ENCODE measurements at places on chromosomes 16 and 17.

- no peak for DNase-seq
These were observed 58.2 kb downstream of the CDYL2 start for GRCh38 chr16:80746231-80746630.

- peak; percentile 18 for DNase-seq
These were observed 655 bp upstream of the NPTX1 start for GRCh38 chr17:80476877-80477646.

DNA sequence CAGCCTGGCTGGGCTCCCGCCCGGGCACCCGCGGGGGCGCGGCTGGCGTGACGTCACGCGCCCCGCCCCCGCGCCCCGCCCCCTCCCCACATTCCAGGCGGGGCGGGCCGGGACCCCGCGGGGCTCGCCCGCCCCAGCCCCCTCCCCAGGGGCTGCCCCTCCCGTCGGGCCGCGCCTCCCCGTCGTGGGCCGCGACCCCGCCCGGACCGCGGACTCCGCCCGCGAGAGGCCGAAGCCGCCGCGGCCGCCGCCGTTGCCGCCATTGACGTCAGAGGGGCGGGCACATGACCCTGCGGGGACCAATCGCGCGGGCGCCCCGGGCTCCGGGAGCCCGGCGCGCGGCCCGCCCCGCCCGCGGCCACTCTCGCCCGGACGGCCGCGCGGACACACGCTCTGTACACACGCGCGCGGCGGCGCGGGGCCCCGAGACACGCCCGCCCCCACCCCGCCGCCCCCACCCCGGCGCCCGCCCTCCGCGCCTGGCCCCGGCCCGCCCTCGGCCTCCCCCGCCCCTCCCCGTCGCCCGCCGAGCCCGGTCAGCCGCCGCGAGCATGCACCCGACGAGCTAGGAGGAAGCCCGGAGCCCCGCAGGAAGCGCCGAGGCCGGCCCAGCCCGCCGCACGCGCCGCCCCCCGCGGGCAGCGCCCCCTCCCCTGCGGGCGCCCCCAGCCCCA, at the start of gene CMIP:
Gene CMIP (plus strand): TSS at position 361 of the 674 bp plus-strand sequence.
- peak; percentile 82 for DNase-seq

DNA sequence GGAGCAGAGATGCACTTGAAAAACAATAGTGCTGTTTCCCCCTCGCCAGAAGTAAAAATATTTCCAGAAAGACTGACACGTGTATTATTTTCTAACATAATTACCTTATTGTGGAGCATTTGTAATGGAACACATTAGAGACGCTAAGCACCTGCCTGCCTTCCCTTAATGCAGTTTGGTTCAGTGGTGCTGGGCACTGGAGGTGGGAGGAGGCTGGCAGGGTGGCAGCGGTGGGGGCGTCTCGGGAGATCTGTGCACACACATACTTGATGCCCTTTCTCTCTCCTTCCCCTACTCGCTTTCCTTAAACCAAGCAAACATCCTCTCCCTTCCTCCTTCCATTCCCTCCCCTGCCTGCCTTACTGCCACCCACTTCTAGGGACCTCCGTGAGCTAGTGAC, 156.6 kb upstream of the SDK2 start:
- no peak for DNase-seq

DNA sequence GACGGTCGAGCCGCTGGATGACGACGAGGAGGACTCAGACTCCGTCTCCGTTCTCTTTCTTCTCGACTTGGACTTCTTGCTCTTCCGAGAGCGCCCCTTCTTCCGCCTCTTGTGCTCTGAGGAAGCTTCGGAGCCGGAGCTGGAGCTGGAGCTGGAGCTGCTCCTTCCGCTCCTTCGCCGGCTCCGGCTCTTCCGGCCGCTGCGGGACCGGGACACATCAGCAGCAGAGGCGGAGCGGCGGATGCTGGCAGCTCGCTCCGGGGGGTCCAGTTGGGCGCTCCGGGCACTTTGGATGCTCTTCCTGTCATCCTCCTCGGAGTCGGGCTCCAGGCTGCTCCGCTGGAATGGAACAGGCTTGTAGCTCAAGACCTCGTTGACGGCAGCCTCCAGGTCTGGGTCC, 36.9 kb downstream of the PIPOX start:
- no peak for DNase-seq

GRCh38 chr16:19700319-19700781, 17.7 kb downstream of the KNOP1 start:
- DNase-seq: no peak

GRCh38 chr17:37109731-37110710, 161.3 kb downstream of the AATF start:
- no peak for DNase-seq

DNA sequence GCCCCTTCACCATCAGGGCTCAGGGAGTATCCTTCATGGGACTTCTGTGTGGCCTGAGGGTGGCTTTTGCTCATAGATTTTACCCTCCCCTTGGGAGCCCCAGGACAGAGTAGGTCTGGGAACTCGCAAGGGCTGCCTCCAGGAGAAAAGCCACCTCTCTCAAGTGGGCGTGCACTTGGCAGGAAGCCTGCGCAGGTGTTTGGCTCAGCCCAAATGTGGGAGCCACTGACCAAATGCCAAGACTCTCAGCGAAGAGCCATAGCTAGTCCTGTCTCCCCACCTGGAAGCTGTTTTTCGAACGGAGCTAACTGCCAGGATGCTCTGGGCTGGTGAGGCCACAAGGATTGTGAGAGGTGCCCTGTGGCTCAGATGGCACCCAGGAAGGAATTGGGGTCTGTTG, 2.0 kb upstream of the HSD17B2 start:
- no peak for DNase-seq

DNA sequence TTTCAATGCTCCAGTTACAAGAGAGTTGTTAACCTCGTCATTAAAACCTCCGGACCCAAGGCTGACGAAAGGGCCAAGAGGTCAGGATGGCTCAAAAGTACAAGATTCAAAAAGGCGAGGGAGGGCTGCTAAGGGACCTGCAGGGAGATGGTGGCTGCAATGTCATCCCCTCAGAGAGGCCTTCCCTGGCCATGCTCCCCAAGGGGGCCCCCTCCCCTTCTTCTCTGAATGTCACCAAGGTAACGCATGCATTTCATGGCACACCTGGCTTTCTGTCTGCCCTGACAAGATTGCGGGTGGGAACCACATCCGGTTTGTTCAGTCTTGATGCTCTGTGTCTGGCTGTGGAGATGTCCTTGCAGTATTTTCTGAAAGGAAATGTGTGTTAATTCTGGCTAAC, 89.9 kb downstream of the C16orf78 start:
- peak; percentile 55 for DNase-seq

DNA sequence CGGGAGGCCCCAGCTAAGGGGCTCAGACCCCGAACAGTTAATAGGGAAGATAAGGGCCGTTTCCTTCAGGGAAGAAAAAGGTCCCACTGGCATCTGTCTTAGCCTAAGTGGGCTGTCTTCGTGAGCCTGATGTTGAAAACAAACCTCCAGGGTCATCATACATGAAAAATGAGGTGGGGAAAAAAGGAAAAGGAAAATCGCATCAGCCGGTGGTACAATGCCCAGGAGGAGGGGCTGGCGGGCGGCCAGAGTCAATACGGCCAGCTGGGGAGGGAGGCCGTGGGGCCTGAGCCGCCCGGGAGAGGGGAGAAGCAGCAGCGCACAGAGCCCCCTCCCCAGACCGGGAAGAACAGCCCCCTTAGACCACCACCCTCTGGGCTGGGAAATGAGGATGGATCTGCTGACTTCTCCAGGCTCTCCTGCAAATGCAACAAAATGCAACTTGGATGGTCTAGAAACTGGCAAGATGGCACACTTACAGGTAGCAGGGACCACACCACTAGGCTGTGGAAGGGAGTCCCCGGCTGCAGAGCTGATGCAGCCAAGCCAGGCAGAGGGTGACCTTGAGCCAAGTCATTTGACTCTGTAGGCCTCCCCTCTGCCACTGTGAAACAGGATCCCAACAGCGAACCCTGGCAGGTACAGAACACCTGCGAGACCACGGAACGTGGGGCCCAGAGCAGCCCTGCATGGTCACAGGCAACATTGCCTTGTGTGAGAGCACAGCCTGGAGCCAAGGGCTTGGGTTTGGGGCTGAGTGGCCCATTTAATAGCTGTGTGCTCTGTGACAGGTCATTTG, 448.5 kb downstream of the SOX9 start:
- DNase-seq: no peak

GRCh38 chr16:29962344-29962994, 590 bp downstream of the TMEM219 start:
- no peak for DNase-seq

GRCh38 chr17:82685291-82685690, 13.2 kb downstream of the RAB40B start:
- no peak for DNase-seq

GRCh38 chr17:66465701-66466100, 163.3 kb downstream of the PRKCA start:
- no peak for DNase-seq

- DNase-seq: no peak
These were observed 205.6 kb downstream of the FOXL1 start for GRCh38 chr16:86783636-86784626.

DNA sequence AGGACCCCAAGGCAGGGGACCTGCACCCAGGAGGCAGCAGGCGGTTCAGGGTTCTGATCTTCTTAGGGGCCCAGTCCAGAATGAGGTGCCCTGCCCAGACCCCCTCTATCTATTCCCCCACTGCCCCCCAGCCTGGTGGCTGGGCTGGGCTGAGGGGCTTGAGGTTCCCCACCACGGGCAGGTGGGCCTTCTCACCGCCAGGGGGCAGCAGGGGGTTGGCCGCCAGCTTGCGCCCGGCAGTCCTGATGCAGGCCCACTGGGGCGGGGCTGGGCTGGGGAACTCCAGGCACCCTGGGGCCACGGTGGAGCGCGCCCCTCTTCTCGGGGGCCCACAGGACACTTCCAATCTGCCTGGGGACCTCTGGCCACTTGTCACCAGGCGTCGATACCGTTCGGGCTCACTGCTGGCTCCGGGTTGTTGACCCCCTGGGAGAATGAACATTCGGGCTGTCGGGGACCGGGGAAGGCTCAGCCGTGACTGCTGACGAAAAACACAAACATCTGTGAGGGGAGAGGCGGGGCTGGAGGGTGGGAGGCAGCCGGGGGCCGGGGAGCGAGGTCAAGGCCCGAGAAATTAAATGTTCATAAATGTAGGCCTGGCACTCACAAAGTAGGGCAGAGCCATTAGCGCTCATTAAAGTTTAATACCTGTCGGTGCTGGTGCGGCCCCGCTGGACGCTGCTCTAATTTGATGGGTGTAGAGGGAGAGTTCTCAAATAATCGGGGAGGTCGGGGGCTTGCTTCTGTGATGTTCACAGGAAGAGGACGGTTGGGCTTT, 219.3 kb upstream of the GSE1 start:
- DNase-seq: peak; percentile 75

DNA sequence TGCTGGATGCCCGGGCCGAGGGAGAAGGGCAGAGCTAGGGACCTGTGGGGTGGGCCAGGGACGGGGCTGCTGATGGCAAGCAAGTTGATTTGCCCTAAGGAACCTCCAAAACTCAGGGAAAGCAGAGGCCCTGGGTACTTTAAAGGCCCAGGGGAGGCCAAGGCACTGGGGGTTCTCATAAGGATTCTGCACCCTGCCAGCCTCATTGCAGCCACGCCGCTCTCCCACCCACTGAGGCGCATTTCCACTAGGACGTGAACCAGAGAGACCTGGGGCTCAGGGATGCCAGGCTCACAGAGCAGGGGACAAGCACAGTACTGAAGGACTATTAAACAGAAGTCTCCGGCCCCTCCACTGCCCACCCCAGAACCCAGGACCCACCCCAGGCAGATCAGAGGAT, 39.4 kb upstream of the RBFOX3 start:
- DNase-seq: no peak
